ENCODE measurements at places on chromosomes 3 and 15.

- no peak for DNase-seq
These were observed 44.0 kb upstream of the BCL6 start for GRCh38 chr3:187788984-187789857.

- no peak for DNase-seq
These were observed 709.6 kb upstream of the CFAP20DC start for GRCh38 chr3:59759298-59760031.

GRCh38 chr15:58292751-58293175, 139.0 kb upstream of the LIPC start:
- no peak for DNase-seq

DNA sequence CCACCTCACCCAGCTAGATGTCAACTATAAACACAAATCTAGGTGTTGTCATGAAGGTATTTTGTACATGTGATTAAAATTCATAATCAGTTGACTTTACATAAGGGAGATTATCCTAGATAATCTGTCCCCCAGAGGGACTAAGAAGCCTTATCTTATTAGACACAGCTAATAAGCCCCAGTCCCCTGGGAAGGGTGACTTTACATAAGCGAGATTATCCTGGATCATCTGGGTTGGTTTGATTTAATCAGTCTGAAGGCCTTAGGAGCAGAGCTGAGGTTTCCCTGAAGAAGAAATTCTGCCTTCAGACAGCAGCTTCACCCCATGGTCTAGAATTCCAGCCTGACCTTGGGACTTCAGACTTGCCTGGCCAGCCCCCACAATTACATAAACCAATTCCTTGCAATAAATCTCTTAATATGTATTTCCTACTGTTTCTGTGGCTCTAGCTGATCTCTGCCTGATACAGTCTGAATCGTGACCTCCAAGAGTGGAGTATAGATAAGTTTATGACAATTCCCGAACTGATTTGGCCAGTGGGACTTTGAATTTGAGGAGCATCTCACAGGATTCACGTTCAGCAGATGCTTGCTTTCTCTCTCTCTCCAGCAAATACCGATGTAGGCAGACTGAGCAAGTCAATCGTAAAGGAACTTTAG, 66.5 kb downstream of the MRPL46 start:
- DNase-seq = no peak

DNA sequence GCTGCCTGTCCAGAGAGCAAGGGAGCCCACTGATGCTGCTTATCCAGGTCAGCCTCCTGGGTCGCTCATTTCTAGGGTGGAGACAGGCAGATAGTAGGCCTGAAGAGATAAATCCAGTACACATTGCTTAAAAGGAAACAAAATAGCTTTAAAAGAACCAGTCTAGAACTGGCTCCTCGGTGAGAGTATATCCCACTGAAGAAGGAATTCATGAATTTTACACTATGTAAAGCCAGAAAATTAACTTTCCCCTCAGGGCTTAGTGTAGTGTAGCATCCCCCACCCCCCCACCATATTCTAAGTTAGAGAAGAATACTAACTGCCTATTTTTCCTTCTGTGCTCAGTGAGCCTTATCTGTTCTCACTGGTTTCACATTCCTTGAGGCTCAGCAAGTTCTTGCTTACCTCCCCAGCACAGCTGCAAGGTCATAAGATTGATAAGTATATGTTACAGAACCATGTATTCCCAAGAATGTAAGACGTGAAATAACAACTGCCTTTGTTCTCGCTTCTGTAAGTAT, 30.5 kb upstream of the NOX5 start:
- no peak for DNase-seq

DNA sequence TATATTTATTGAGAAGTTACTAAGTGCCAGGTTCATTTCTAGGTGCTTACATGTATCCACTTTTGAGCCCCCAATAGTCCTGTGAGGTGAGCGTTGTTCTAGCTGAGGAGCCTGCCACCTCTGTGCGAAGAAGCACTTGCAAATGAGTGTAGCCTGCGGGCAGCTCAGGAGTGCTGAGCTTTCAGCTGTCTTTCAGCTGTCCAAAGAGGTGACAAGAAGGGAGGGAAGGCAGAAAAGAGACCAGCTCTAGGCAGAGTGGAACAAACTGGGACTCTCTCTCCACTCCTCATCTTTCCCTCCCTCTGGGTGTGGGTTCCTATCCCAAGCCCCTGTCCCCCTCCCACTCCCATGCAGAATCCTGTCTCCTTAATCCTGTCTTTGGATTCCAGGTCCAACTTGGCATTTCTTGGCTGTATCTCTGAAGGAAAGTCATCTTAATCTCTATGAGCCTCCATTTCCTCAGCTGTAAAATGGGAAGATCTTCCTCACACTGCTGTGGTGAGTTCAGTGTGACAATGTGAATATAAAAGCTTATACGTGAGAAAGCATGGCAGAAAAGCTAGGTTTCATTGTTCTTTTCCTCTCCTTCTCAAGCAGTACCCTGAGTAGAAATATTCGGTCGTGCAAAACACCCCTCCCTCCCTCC, 6.7 kb upstream of the SRP14 start:
- no peak for DNase-seq

GRCh38 chr3:72274493-72275330, 489.8 kb upstream of the PROK2 start:
- DNase-seq = peak; percentile 51

DNA sequence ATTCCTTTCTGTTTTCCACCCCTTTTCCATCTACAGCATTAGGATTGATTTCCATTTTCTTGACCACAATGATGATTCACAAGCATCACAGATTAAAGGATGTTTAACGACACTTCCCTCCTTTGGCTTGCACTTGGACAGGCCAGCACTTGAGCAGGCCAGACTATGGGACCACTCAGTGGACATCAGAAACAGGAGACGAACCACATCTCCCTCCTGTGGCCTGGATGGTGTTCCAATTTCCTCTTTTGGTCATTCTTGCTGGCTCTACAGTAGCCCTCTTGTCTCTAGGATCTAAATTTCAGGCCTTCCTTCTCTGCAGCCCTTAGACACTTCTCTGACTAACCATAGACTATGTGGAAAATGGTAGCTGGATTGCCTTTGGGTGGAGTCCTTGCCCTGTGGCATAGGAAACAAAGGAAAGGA, 78.8 kb upstream of the BOC start:
- no peak for DNase-seq

DNA sequence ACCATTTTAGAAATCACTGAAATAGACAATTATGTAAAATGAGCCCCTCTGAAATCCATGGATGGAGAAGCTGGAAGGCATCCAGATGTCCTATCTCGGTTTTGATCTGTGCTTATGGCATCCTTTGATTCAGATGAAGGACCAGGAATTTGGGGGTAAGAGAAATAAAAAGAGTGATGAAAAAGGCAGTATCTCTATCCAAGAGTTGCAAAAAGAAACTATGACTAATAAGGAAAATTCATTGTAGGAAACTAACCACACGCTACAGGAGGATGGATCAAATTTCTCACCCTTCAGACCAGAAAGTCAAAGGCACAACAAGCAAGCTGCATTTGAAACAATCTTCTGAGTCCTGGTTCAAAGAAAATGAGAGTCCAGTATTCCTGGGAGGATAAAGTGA, 34.8 kb downstream of the SRGAP3 start:
- DNase-seq = no peak

GRCh38 chr15:58631319-58631718, 118.2 kb downstream of the ADAM10 start:
- no peak for DNase-seq

DNA sequence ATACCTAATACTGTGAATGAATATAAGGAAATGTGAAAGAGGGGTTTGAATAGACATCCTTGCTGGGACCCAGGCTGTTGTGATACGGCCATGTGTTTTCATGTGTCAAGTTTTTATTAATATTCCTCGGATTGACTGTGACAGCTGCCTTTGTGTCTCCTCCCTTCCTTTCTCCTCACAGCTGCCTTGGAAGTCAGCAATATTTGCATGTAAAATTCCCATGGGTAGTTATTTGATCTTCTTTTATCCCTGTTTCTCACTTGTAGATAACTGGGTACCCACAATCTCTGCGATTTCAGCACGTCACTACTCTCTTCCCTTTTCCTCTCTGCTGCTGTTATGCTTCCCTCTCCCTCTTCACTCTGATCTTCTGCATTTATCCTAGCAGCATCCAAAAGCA, 9.4 kb downstream of the GPR156 start:
- DNase-seq = no peak

- peak; percentile 89 for DNase-seq
These were observed 73.7 kb upstream of the TSPAN3 start for GRCh38 chr15:77144492-77145070.

- DNase-seq = no peak
These were observed 29.4 kb upstream of the CCR4 start for GRCh38 chr3:32922078-32922477.

DNA sequence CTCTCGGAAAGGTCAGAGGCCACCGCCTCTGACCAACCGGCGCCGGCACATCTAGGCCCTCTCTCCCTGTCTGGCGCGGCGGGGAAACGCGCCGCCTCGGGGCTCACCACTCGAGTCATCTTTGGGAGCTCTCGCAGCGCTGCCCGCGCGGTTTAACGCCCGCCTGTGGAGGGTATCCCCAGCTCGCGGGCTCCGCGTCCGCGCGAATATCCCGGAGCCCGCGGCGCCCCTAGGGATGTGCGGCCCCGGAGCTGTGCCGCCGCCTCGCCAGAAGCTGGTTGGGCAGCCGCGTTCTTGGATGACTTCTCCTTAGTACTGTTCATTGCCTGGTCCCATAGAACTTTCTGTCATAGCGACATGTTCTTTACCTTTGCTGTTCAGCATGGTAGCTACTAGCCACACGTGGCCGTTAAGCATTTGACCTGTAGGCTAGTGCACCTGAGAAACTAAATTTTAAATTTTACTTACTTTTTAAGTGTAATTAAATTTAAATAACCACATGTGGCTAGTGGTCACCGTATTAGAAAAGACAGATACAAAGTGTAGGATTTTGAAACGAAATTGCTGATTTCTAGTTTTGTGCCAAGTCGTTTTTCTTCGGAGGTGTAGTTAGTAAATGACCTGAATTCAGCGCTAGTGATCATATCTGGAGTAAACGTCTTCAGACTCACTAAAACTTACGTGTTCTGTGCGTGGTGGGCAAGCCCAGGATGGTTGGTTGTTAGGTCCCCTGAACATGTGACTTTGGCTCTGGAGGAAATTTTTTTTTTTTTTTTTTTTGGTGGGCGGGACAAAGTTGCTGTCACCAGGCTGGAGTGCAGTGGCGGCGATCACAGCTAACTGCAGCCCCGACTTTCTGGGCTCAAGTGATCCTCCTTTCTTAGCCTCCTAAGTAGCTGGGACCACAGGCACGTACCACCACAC, 835 bp downstream of the ARIH2 start:
- no peak for DNase-seq

DNA sequence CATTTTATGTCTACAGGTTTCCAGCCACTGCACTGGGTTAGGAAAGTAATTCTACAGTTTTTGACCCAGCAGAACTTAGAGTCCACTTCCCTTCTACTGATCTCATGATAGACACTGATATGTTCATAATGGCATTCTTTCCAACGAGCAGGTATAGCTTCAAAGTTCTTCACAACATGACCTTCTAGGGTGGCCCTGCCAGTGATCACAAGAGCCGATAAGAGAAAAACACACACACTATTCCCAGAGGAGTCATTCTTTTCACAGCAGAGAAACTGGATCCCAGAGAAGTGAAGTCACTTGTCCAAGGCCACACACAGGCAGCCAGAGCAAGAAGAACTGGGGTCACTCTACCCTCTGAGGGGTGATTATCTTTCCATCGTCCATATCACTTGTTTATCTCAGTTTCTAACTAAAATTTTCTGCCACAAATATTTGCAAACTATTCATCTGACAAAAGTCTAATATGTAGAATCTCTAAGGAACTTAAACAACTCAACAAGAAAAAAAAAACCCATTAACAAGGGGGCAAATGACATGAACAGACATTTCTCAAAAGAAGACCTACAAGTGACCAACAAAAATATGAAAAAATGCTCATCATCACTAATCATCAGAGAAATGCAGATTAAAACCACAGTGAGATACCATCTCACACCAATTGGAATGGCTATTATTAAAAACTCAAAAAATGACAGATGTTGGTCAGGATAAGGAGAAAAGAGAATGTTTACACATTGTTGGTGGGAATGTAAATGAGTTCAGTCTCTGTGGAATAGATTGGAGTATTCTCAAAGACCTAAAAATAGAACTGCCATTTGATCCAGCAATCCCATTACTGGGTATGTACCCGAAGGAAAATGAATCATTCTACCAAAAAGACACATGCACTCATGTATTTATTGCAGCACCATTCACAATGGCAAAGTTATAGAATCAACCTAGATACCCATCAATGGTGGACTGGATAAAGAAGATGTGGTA, 31.5 kb downstream of the SPTSSB start:
- DNase-seq = no peak

DNA sequence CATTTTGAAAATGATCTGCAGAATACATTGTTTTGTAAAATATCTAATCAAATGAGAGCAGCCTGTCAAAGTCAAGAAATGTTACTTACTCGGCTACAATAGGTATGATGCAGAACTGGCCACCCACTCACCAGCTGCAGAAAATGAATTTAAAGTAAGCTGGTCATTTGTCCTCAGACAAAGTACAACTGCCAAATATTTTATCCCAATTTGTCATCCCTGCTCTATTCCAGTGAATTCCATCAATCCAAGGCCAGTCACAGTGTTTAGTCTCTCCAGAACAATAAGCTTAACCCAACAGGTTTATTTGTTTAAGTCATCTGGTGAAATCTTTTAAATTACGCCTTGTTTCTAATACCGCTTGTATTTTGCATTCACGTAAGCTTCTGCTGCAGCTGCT, 46.6 kb upstream of the TCF12 start:
- DNase-seq = no peak

DNA sequence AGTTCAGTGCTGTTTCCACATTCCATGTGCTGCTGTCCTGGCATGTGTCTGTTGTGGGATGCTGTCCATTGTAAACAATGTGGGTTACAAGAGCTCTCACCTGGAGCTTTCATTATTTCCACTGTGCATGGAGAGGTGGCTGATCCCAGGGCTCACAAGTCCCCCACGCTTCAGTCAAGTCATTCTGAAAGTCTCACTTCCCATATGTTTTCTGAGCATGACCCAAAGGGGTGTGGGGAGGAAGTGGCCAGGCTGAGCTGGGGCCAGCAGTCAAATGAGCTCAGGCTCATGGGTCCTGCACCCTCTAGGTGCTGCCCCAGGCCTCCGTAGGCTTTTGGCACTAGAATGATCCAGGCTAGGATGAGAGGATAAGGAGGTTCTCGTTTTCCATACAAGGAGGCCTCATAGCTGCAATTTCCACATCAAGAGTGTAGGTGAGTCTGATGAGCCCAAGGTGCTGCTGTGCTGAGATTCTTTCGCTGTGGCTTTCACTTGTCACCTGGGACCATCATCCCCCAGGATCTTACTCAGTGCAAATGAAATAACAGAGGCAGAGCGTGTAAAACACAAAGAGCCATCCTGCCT, 22.0 kb downstream of the STARD5 start:
- DNase-seq = no peak

DNA sequence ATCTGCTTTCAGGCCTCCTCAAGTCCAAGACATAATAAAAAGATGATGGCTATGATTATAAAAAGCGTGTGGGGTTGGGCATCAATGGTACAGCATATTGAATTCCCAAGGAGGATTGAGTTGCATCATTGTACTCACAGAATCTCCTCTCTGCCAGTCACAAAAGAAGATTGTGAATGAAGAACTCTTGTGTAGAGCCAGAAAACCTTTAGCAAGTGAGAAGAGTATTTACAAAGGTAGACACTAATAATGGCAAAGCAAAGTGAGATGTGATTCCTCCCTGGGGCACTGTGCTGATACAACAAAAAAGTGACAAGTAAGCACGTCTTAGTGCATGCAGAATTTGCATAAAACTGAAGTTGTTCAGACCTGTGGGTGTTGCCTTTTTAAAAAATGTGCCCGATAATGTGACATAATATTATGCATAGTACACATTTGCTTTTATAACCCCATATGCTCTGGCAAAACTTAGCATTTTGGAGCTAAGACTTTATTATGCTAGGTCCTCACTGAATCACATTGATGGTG, 291.2 kb upstream of the TBC1D5 start:
- DNase-seq = no peak

Measured in AG04450 (cell line).